ENCODE measurements at places on chromosomes 2 and 18. TPM values are rescaled to one million over a fixed set of nuclear protein-coding genes. Genes with fewer than 3 reads are reported as not detected.

GRCh38 chr2:167508709-167509108 lies 620.4 kb downstream of the XIRP2 start:
- H3K4me1 ChIP-seq, result no peaks in the 10 kb centered on the region
- DNase-seq, result no peak

DNA sequence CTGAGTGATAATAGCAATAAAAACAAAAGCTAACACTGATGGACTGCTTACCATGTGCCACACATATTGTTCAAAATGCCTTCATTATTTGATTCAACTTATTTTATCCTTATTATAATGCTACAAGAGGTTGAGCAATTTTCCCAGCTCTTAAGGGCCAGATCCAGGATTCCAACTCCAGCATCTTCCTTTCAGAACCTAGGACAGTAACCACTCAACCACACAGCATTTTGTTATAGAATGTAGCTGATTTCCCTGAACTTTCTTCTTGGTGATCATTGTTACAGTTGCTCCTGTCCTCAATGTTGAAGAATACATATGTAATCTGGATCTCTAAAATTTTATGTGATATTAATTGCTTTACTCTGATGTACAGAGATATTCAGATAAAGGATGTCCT lies 341.7 kb downstream of the PIK3C3 start:
- no peaks in the 10 kb centered on the region for H3K4me1 ChIP-seq
- H3K27ac ChIP-seq, result no peak overlapping the region
- no peaks in the 10 kb centered on the region for H3K36me3 ChIP-seq
- H3K27me3 ChIP-seq, result peaks cover 2% of the 10 kb centered on the region

DNA sequence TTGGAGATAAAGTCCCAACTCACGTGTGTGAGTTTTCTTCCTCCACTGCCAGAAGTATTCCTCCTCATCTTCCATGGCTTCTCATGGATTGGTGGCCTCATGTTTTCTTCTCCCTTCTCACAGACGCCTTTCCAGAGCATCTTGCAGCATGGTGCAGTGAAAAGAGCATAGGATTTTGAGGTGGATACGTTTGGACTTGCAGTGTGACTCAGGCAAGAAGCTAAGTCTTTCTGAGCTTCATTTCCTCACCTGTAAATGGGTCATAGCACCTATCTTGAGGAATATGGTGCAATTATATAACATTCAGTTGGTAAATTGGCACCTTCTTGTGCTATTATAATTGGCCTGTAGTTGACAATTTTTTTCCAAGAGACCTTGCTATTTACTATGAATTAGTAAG lies 247.6 kb downstream of the RDH14 start:
- H3K27me3 ChIP-seq, result no peaks in the 10 kb centered on the region
- H3K27ac ChIP-seq, result no peak overlapping the region
- no peaks in the 10 kb centered on the region for H3K4me1 ChIP-seq

DNA sequence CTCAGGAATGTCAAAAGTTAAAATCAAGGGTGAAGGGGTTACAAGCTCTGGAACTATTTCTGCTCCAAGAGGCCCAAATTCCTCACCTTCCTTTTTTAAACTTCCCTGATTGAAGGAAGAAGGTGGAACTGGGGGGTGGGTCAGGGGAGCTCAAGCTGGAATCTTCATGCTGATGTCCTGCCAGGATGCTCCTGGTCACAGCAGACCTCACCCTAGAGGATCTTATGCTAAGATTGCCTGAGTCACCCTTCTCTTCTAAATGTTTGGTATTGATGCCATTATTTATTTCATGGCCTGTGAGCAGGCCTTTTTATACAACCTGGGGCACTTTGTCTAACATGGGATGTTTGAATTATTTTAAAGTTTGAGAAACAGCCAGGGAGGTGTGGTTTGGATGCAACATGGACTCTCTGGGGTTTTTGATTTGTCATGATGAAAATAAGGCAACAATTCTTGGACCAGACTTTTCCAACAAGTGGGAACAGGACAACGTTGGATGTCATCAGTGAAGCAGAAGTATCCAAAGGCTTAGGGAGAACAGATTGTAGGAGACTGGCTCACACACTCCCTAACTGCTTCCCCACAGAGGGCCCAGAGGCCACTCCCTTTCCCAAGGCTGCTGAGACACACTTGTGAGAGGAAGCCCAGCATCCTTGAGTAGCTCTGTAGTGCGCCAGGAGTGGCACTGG lies 420.2 kb upstream of the MEX3C start:
- no peaks in the 10 kb centered on the region for H3K36me3 ChIP-seq
- no peak for DNase-seq
- H3K27ac ChIP-seq, result no peak overlapping the region
- no peak overlapping the region for H3K4me3 ChIP-seq
- H3K27me3 ChIP-seq, result no peaks in the 10 kb centered on the region

- H3K4me1 ChIP-seq, result no peaks in the 10 kb centered on the region
- no peak overlapping the region for H3K27ac ChIP-seq
- H3K36me3 ChIP-seq, result no peaks in the 10 kb centered on the region
- DNase-seq, result no peak
- H3K27me3 ChIP-seq, result no peaks in the 10 kb centered on the region
Measured at GRCh38 chr2:75474115-75474514, 86.6 kb downstream of the EVA1A start.

GRCh38 chr18:41922841-41923240 lies 32.2 kb upstream of the PIK3C3 start:
- no peaks in the 10 kb centered on the region for H3K36me3 ChIP-seq
- no peaks in the 10 kb centered on the region for H3K4me1 ChIP-seq
- H3K4me3 ChIP-seq, result no peak overlapping the region
- DNase-seq, result no peak

DNA sequence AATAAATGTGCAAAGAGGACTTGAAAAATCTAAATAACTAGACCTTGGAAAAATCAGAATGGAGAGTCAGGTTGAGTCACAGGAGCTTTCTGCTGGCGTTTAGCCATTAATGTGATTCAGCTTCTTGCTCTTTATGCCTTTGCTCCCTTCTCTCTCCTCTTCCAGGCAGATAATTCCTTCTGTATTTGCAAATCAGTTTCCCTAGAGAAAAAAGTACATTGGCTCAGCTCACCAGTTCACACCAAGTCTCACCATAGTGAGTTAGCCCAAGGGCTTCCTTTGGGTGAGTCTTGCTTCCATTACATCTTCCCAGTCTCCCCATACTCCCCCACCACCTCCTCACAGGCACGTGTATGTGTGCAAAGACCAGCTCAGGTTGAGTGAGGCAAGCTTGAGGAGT lies 73.6 kb downstream of the CYBRD1 start:
- H3K27me3 ChIP-seq, result no peaks in the 10 kb centered on the region
- H3K27ac ChIP-seq, result no peak overlapping the region
- H3K4me3 ChIP-seq, result no peak overlapping the region

- H3K27me3 ChIP-seq, result no peaks in the 10 kb centered on the region
- H3K27ac ChIP-seq, result no peak overlapping the region
- peaks cover 14% of the 10 kb centered on the region for H3K4me1 ChIP-seq
- no peak for DNase-seq
- H3K4me3 ChIP-seq, result no peak overlapping the region
- peaks cover 14% of the 10 kb centered on the region for H3K36me3 ChIP-seq
Measured at GRCh38 chr2:172513524-172513900, 42.4 kb upstream of the PDK1 start.

DNA sequence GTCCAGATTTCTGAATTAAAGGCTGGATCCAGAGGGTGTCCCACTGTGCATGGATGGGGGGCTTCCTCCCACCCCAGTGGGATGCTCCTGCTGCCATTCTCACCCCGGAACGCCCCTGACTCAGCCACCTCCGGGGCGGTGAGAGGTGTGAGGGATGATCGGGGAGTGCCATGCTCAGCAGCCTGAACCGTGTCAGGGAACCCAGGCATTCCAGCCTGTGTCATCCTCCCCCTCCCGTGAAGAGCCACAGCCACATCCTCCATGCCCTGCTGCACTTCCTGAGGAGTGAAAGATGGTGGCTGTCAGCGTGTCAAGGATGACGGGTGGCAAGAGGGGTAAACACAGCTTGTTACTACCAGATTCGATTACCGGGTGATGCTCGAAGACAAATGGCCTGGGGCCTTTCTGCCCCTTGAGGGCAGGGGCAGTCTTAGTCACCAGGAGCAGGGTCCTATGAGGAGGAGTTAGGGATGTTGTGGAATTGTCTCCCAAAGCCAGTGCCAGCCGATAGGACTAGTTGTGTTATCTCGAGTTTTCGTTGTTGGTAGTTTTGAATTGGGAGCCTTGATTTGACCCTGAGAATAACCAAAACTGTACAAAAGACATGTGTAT lies 80.8 kb downstream of the TCF7L1 start:
- no peak for DNase-seq
- H3K27me3 ChIP-seq, result peaks cover 3% of the 10 kb centered on the region
- no peaks in the 10 kb centered on the region for H3K4me1 ChIP-seq

DNA sequence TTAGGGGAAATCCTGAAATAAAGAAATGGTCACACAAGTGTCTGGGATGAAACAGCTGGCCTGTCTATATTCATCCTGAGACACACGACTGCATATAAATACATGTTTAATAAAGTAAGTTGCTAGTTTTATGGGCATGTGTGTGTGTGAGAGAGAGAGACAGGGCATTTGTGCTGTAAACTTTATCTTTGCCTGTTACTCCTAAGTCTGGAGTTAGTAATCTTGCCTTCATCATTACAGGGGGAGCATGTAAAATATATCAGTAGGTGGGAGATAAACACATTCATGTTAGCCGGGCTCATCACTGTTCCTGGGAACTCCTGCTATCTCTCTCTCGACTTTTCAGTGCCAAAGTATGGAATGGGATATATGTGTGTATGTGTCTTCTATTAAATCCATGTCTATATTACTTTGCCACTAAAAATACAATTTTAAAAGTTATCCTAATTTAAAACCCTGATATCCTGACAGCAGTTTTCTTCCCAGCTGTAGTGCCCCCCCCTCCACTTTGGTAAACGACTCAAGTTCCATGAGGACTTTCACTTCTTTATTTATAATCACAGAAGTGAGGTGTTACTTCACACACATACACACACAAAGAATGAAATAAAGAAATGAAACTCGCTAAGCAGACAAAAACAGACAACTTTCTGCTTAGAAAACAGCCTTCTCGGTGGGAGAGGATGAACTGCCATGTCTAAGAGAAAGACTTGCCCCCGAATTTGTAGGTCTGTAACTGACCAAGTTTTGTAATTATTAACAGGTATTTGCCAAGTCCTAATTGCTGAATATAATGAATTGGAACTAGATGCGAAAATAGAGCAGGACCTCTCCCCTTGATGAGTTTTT lies 947 bp downstream of the ZEB2 start:
- no peak for DNase-seq
- no peak overlapping the region for H3K27ac ChIP-seq
- H3K27me3 ChIP-seq, result peaks cover 21% of the 10 kb centered on the region
- H3K4me1 ChIP-seq, result peaks cover 19% of the 10 kb centered on the region
- peaks cover 17% of the 10 kb centered on the region for H3K36me3 ChIP-seq

DNA sequence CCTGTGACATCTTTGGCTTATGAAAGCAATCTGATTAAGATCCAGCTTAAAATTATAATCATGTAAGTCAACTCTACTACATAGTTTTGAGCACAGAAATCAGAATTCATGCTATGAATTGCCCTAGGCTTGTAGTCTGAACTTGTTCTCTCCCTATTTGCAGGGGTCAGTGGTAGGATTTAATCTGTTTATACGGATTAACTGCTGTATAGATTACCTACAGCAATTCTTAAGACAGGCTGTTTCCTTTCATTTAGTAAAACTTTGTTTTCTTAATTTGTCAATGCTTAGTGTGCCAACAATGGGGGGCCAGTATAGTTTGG lies 287.9 kb downstream of the PDE11A start:
- peaks cover 34% of the 10 kb centered on the region for H3K4me1 ChIP-seq
- H3K27me3 ChIP-seq, result no peaks in the 10 kb centered on the region
- H3K36me3 ChIP-seq, result no peaks in the 10 kb centered on the region
- H3K4me3 ChIP-seq, result peak overlapping the region; percentile 82
- no peak for DNase-seq
- peak overlapping the region; percentile 74 for H3K27ac ChIP-seq

- H3K4me3 ChIP-seq, result no peak overlapping the region
- DNase-seq, result no peak
- no peaks in the 10 kb centered on the region for H3K36me3 ChIP-seq
- no peak overlapping the region for H3K27ac ChIP-seq
- H3K27me3 ChIP-seq, result no peaks in the 10 kb centered on the region
Measured at GRCh38 chr18:78998371-78999071, 18.9 kb downstream of the SALL3 start.

The KRCC1 gene
- 33.1 TPM for polyA plus RNA-seq

The ALPI gene
- polyA plus RNA-seq, result not detected

The ARL4C gene
- 196 TPM for polyA plus RNA-seq

The AKAIN1 gene
- polyA plus RNA-seq, result not detected

The C2orf69 gene
- 4.8 TPM for polyA plus RNA-seq

The ANO7 gene
- polyA plus RNA-seq, result 0.40 TPM

The EMILIN1 gene
- polyA plus RNA-seq, result 0.80 TPM

The ASAP2 gene
- 0.06 TPM for polyA plus RNA-seq

The UGT1A10 gene
- polyA plus RNA-seq, result not detected

All from immature natural killer cell (primary cell).